ENCODE measurements at places on chromosomes 2 and 18. TPM values are rescaled to one million over a fixed set of nuclear protein-coding genes. Genes with fewer than 3 reads are reported as not detected.

The GKN1 gene
- not detected for total RNA-seq

The GKN2 gene
- not detected for total RNA-seq

GRCh38 chr2:157725846-157726245, 97.2 kb upstream of the ACVR1C start:
- DNase-seq, result peak; percentile 69

- no peak for DNase-seq
These were observed 225.7 kb upstream of the CCDC150 start for GRCh38 chr2:196413821-196414274.

- no peak for DNase-seq
These were observed 38.1 kb upstream of the TGIF1 start for GRCh38 chr18:3411854-3412268.

All from SK-MEL-5 (cell line).